Uterus (tissue), 4 donors: ENCODE measurements at places on chromosomes 6 and 20.

DNA sequence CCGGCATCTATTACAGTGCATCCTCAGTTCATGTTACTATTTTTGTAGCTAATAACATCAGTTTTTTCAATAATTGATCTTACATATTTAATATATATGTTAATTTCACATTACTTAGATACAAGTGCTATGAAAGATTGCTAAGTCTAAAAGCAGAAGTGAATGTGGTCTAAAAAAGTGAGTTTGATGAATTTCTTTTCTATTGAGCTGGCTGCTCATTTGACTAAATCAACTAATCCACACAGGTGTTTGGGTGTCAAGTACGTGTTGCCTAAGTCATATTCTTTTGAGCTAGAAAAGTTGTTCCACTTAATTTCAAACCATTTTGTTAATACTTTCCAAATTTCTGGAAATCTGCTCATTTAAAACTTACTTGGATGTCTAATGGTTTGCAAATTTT is 46.6 kb upstream of the EZR start:
- DNase-seq = no peak

DNA sequence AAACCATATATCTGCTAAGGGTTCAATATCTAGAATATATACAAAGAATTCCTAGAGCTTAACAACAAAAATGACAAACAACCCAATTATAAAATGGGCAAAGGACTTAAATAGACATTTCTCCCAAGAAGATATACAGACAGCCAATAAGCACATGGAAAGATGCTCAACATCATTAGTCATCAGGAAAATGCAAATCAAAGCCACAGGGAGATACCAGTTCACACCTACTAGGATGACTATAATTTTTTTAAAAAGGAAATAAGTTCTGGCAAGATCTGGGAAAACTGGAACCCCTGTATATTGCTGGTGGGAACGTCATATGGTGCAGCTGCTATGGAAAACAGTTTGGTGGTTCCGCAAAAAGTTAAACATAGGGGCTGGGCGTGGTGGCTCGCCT is 116.2 kb upstream of the MYL9 start:
- DNase-seq = no peak

- DNase-seq = no peak
These were observed 188.8 kb downstream of the HIVEP2 start for GRCh38 chr6:142756215-142756630.

DNA sequence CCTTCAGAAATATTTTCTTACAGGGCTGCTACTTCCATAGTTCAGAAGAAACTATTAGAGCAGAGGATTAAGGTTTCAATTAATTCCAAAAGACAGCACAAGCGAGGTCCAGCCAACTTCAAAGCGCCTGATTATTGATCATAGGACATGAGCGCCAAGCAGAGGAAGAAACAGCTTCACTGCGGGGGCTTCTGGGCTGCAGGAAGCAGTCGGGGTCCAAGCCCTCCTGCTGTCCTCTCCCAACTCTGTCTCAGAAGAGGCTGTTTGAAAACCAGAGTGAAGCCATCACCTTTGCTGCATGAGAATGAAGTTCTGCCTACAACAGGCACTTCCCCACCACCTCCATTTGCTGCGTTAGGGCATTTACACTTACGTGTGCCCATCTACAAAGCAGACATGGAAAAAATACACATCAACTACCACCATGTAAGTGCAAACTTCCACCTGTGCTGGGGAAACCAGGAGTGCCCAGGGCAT is 23.9 kb downstream of the SUMO4 start:
- DNase-seq = no peak

GRCh38 chr6:80988286-80988685 is 764.2 kb downstream of the TENT5A start:
- no peak for DNase-seq

GRCh38 chr6:4179960-4180651 is 44.7 kb upstream of the ECI2 start:
- DNase-seq = no peak

DNA sequence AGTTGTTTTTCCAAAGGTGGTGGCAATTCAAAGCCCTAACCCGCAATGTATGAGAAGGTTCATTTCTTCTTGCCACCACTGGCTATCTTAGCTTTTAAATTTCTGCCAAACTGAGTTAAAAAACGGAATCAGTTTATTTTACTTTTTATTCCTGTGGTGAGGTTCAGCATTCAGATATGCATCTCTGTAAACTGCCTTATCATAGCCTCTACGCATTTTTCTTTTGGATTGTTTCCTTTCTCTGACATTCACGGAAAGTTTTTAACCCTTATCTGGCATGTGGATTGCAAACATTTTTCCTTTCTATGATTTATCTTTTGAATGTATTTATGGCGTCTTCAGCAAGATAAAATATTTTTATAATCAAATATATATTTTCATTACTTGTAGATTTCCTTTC is 37.7 kb downstream of the AK9 start:
- no peak for DNase-seq

- no peak for DNase-seq
These were observed 82.0 kb upstream of the ID4 start for GRCh38 chr6:19755181-19755580.

- no peak for DNase-seq
These were observed 52.2 kb downstream of the GFRAL start for GRCh38 chr6:55379471-55379870.

DNA sequence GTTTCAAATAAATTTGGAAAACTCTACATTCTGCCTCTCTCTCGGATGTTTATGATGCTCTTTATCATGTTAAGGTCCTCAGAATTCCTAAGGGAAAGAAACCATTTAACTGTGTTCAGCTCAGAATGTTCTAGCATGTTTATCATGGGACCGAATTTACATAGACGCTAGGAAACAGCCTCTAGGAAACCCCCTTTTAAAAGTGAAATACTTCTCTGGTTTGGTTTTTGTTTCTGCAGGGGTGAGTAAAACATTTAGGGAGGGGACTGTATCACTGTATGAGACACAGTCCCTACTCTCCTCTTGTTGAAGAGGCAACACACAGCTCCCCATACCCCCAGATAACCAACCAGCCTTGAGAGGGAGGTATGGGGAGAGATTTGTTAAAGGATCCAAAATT is 267.6 kb upstream of the SUPT3H start:
- no peak for DNase-seq

DNA sequence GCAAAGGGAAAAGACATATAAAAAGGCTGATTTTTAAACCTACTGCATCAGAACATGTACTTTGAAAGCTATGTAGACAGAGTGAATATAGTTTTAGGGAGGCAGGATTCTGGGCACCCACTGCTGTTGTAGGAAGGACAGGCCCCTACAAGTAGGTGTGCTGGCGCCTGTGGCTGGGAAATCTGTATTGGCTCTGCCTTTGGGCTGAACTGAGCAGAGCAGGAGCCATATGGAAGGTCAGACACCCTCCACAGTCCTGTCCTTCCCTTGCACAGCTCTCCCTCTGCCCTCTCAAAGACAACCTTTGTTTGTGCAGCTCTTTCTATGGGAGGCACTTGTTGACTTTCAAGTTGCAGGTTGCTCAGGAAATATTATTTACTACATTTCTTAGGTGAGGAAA is 18.4 kb upstream of the ULBP3 start:
- DNase-seq = no peak

GRCh38 chr20:40945754-40946450 is 82.7 kb upstream of the TOP1 start:
- DNase-seq = peak; percentile 25

DNA sequence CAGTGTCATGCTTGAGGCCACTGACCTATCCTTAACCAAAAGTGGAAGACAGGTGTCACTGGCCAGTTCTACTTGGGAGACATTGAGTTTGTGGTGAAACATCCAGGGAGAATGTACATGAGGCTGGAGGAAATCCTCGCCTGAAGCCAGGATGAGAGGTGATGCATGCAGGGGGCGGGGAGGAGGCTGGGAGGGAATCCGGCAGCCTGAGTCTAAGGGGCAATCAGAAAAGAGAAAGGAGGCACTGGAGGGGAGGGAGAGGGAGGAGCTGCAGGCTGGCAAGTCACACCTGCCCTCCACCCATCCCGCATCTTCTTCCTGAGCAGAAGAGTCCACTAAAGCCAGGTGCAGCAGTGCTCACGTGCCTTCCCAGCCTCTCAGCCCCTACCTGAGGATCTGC is 14.9 kb upstream of the DDO start:
- no peak for DNase-seq

GRCh38 chr6:157724960-157725741 is 97.9 kb upstream of the SNX9 start:
- no peak for DNase-seq

- peak; percentile 39 for DNase-seq
These were observed 51.1 kb downstream of the ARID1B start for GRCh38 chr6:156828280-156828703.

DNA sequence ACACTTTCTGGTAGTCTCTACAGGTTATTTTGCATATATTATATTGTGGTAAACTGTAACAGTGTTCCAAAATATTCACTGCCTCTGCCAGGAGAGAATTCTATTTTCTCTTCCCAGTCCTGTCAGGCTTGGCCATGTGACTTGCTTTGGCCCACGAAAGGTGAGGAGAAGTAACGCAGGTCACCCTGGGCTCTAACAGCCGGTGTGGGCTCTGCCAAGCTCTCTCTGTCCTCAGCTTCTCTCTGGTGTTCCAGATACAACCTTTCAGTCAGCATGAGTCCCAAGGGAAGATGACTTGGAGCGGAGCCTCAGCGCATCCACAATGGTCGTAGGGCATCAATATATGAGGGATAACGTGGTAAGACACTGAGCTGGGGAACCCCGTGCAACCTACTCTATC is 113.0 kb upstream of the RREB1 start:
- no peak for DNase-seq

DNA sequence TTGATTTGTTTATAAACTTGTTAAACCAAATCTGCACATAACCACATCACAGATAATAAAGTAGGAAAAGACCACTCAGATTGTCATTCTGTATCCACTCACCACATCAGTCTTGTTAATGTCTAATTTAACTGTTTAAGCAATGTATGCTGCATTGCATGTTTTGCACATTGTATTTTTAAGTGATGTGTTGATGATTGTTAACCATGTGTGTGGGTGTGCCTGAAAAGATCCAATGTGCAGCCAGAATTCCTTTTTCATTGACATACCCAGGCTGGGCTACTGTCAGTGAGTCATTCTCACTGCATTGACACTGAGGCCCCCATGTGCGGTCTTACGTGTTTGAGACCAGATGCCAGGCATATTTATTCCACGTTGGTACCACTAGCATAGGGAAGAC is 167.3 kb downstream of the TRMT11 start:
- no peak for DNase-seq

- no peak for DNase-seq
These were observed 8.3 kb downstream of the KIF3B start for GRCh38 chr20:32285621-32286371.

DNA sequence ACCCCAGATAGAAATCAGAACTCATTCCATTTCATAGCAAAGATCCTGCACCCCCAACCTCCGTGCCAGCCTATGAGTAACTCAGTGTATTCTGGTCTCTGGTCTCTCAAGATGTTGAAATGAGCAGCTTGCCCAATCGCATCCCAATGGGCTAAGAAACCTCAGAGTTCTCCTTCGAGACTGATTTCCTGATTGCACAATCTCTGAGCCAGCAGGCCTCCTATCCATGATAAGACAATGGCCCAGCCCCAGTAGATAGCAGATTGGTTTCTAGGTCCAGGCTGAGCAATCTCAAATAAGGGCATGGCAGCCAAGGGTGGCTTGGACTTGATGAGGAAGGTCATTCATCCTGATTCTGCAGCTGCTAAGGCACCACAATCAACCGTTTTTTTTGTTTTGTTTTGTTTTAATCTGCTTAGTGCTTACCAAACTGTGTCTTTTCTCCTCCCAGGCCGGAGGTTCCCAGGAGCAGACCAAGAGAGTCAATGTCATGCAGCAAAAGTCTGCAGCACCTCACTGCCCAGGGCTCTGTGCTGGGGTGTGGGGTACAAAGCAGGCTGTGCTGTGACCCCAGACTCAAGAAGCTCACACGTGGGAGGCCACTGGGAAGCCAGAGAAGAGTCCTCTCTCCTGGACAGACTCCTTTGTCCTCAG is 125.1 kb upstream of the NXT1 start:
- DNase-seq = peak; percentile 33

- no peak for DNase-seq
These were observed 61.1 kb downstream of the PFDN4 start for GRCh38 chr20:54268941-54269340.

GRCh38 chr6:97775012-97775411 is 492.0 kb upstream of the MMS22L start:
- no peak for DNase-seq

DNA sequence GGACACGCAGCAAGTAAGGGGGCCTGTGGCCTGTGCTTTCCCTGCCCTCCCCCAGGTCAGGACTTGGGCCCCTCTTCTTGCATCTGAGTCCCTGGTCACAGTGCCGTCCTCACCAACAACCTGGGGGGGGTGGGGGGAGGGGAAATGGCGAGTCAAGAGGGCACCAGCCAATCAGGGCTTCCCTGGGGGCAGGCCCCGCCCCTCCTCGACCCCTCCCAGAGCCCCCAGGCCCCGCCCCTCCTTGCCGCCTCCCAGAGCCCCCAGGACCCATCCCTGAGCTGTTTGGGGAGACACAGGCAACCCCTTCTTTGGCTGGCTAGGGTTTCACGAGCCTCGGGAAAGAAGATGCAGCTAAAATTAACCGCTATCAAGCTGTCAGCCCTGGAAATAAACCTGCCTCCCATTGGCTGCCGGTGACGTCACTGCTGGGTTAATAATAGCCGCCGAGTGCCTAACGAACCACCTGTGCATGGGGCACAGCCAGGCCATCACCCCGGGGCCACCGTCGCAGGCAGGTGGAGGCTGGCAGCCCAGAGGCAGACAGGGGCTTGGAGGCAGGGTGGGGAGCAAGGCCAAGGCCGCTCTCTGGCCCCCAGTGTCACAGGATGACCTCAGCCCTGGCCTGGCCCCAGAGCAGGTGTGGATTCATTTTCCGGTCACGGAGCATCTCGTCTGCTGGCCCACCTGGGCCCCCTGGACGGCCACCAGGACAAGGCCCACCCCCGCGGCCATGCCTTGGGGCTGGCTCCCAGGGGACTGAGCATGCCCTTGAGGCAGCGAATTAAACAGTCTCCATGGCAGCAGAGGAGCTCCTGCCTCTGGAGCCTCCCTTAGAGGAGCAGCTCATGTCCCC is 3.2 kb upstream of the EEF1A2 start:
- DNase-seq = no peak
